Suprapubic skin (tissue), 4 donors: ENCODE measurements at places on chromosomes 12 and 14. TPM values are rescaled to one million over a fixed set of nuclear protein-coding genes. Genes with fewer than 3 reads are reported as not detected.

- no peak for DNase-seq
Measured at GRCh38 chr14:57987051-57987450, 121.2 kb upstream of the SLC35F4 start.

GRCh38 chr12:7376196-7376595 lies 67.8 kb downstream of the CD163L1 start:
- DNase-seq = no peak

DNA sequence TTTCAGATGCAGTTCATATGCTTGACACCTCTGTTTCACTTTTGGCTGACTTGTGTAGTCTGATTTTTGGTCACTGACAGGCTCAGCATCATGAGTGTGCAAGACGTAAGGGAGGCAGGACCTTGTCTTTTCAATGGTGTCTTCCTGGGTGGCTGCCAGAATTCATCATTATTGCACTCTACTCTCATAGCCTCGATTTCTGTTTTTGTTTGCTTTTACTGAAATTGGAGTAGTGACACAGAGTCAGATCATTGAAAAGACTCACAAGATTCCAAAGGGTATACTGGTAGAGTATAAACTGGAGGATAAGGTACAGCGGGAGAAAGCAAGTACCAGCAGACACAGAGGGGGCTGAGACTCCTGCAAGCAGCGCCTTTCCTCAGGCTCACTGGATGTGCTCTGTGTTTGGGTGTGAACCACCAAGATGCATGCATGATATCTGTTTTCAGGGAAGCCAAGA lies 126.3 kb upstream of the FGD4 start:
- DNase-seq = no peak

The GALNT9 gene
- total RNA-seq = not detected

DNA sequence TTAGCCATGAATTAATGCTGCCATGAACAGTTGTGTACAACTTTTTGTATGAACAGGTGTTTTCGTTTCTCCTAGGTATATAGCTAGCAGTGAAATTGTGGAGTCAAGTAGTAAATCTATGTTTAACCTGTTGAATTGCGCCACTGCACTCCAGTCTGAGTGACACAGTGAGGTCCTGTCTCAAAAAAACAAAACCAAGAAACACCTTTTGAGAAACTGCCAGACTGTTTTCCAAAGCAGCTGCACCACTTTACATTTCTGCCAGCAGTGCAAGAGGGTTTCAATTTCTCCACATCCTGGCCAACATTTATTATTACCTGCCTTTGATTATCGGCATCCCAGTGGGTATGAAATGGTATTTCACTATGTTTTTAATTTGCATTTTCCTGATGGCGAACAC lies 3.3 kb upstream of the PLEKHG3 start:
- no peak for DNase-seq

- DNase-seq = no peak
Measured at GRCh38 chr12:24424889-24425600, 475.6 kb upstream of the SOX5 start.

- no peak for DNase-seq
Measured at GRCh38 chr14:36504771-36505175, 15.3 kb downstream of the NKX2-1 start.

GRCh38 chr12:45214071-45214470 lies 1.8 kb upstream of the ANO6 start:
- DNase-seq = no peak

DNA sequence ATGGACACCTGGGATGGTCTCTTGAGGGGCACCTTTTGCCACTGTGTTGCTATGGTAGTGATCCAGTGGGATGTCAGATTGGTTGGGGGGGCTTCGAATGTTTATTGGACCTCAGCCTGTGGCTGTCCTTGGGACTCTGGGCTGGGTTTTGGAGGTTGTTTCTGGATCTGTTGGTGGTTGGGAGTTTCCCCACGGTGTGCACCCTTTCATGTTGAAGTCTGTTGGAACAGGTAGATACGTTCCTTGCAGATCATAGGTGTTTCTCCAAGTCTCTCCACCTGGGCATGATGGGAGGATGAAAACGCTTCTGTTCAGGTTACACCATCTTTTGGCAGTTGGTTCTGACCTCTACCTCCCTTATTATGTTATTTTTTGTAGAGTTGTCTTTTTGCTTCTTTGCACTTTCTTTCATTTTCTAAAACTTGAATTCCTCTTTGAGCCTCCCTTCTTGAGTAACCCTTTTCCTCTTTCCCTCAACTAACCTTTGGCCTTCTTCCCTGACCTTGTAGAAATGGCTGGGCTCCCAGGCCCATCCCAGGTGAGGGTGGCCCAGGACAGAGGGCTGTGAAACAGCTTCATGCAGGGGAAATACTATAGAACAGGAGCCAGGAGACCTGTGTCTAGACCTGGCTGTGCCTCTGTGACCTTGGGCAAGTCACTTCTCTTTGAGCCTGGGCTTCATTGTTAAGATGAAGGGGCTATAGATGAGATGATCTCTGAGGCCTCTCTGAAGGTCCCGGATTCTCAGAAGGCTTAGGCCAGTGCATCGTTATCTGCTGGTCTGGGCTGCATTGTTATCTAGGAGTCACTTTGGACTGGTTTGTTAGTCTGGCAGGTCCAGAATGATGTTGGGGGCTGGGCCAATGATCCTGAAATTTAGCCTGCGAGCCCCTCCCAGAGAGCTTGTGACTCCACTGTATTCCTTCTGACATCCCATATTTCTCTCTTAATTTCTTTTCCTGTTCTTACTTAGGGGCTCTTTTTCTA lies 2.0 kb downstream of the ATN1 start:
- DNase-seq = no peak

- DNase-seq = no peak
Measured at GRCh38 chr12:23585782-23586163, 363.7 kb downstream of the SOX5 start.

- DNase-seq = no peak
Measured at GRCh38 chr12:71456316-71456715, 16.7 kb downstream of the LGR5 start.

DNA sequence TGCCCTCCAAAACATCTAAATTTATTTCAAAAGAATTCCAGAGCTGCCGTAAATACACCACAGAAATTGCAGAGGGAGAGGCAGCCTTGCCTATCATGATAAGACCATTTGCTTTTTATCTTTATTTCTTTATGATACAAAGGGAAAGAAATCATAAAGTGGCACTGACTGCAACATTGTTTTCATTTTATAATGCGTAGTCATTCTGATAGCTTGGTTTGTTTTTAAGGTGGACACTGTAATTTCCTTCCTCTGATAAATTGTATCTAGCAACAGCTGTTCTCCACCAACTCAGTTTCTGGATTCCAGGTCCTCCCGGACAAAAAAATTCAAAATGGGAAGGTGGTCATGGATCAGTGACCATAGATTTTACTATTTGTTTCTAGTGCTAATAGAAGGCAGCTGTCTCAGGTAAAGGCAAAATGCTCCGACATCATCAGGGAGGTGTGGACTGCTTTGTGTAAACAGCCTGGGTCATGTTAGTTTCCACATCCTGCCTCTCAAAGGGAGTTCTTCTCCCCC lies 623 bp upstream of the TSPAN8 start:
- no peak for DNase-seq

DNA sequence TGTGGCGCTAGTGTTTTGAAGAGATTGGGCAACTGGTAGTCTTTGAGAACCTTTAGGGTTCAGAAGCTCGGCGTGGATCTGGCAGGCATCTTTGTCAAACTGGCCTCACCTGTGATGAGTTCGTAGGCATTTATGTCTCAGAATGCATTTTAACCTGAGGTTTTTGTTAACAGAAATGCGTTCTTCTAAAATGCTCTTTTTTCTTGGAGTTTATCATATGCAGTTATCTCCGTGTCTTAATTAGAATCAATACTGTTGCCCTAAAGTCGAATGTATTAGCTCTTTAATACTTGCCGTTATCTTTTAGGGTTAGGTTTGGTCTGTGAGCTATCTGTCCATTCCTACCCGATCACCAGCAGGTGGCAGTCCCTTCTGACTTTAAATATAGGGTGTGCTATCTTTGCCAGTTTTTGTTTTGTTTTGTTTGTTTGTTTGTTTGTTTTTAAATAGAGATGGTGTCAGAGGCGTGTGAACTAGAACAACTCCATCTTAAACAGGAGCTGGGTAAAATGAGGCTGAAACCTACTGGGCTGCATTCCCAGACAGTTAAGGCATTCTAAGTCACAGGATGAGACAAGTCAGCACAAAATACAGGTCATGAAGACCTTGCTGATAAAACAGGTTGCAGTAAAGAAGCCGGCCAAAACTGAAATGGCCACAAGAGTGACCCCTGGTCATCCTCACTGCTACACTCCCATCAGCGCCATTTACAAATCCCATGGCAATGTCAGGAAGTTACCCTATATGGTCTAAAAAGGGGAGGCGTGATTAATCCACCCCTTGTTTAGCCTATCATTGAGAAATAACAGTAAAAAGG lies 1.4 kb downstream of the ATF1 start:
- DNase-seq = no peak

GRCh38 chr12:28457785-28458184 lies 267.5 kb downstream of the CCDC91 start:
- DNase-seq = no peak

- DNase-seq = no peak
Measured at GRCh38 chr14:92316937-92317336, 6.0 kb upstream of the SLC24A4 start.

- no peak for DNase-seq
Measured at GRCh38 chr14:77000340-77001270, 27.9 kb downstream of the IRF2BPL start.

The ZCCHC8 gene
- total RNA-seq = 49.7 TPM

DNA sequence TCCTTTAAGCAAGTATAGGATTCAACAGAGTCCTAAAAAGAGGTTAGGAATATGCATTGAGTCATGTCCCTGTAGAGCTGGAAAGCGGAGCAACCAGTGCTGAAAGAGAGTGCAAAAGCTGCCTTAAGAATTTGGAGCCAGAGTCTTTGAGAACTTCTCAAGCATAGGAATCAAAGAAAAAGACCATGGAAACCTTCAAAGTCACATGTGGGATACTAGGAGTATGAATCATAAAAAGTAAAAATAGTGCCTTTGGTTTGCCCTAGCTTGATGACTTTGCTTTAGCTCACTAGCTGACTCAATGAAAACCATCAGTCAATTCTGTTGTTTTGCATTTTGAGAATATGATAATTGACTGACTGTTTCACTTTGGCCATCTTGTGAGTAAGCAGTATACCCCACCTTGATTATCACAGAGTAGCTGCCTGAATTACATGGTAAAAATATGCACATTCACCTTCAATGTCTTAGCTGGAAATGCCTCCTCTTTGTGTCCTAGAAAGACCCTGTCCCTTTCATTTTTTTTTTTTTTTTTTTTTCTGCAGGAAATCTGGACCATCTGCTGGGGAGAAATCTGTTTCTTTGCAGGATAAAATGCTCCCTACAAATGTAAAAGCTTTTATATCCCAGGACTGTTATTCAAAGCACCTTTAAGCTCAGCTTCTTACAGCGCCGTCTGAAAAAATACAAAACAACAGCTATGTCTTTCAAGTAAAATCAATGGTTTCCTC lies 248.6 kb upstream of the KRR1 start:
- no peak for DNase-seq

The FCF1 gene
- 25.4 TPM for total RNA-seq

The TAS2R8 gene
- not detected for total RNA-seq

The KRT73 gene
- total RNA-seq = 27.4 TPM

DNA sequence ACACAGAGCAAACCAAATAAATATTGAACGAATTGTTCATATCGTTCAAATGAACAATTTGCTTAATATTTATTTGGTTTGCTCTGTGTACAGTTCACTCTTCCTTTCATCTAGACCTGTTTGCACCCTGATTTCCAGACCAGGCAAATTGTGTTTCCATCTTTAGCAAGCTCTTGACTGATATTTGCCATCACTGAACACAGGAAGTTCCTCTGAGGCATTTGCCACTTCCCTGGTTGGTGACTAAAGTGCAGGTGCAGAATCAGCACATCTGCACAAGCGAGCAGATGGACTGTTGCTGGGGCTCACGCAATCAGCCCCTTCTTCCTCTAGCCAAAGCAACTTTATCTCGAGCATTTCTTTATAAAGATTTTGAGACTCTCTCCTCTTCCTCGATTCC lies 112.9 kb downstream of the DAAM1 start:
- DNase-seq = no peak

The OR8S1 gene
- not detected for total RNA-seq

The CAPS2 gene
- total RNA-seq = 11.7 TPM

The GPR132 gene
- total RNA-seq = 0.95 TPM

GRCh38 chr12:89833337-89834252 lies 125.0 kb upstream of the ATP2B1 start:
- no peak for DNase-seq

DNA sequence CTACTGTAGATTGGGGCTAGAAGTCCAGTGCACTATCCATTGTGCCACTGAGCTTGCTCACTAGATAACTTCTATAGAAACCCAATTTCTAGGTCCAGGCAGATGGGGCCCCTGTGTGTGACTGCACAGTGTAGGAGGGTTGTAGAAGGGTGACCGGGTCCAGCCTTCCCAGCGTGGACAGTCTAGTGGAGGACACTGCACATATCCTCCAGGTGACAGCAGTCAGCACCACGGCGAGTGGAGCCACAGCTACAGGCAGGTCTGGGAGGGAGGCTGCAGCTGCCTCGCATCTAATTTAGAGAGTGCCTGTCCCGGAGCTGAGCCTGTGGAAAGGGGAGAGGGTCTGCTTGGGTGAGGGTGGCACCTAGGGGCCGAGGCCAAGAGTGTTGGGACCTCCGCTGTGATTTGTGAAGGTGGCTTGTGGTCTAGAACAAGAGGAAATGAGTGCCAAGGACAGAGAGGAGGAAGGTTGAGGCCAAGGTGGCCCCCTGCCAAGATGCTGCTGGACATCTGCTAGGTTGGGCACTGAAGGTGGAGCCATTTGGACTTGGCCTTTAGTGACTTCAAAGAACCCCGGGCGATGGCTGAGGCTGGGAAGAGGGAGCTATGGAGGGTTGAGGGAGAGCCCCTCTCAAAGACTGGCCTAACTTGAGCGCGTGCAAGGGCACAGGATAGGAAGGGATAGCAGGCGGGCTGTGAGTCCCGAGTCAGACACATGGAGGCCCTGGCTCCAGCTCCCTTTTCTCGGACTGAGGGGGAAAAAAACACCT lies 46.0 kb upstream of the TRAF3 start:
- no peak for DNase-seq

DNA sequence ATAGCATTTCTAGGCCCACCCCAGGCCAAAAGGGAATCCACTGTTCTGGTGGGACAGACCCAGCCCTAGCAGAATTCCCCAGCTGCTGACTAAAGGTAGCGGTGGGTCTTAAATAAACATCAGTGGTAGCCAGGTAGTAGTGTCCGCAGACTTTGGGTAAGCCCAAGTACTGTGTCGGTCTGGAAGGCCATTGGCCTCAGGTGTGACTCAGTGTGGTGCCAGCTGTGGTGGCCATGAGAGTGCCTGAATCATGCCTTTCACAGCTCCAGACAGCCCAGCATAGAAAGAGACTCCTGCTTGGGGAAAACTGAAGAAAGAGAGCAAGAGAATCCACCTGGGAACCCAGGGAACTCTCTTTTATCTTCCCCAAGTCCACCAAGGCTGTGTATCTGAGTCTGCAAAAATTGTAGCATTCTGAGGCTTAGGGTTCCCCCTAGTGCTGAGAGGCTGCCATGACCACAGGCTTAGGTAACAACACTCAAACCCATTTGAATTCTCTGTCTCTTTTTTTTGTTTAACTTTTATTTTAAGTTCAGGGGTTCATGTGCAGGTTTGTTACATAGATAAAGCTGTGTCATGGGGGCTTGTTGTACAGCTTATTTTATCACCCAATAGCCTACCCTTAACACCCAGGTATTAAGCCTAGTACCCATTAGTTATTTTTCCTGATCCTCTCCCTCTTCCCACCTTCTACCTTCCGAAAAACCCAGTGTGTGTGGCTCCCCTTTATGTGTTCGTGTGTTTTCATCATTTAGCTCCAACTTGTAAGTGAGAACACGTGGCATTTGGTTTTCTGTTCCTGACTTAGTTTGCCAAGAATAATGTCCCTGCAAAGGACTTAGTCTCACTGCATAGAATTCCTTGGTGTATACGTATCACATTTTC lies 16.7 kb upstream of the CD163L1 start:
- DNase-seq = no peak

The AMN gene
- total RNA-seq = 11.8 TPM

The ANKS1B gene
- 8.7 TPM for total RNA-seq
